Activated T-helper 1 cell treated with anti-CD3 and anti-CD28 coated beads, Interleukin-2, amount 50 U/mL, for 16 hours (primary cell): ENCODE measurements at places on chromosomes 5 and 9.

DNA sequence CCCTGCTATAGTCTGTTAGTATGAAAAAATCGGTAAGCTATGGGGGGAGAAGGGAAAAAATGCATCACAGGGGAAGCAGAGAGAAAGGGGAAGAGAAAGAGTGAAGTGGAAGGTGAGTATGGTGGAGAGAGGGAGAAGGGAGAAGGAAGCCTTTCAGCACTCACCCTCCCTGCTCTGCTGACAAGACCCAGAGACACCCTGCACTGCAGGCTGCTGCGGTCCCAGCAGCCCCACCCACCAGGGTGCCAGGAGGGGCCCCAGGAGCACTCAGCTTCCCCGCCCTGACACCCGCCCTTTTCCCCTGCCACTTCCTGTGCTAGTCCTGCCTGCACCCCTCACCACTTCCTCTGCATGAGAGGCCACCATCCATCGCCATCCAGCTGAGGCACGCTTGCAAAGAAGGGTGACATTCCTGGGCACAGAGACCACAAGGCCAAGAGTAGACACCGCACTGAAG is 12.7 kb downstream of the STK10 start:
- DNase-seq = peak; percentile 86

- DNase-seq = no peak
Observed at GRCh38 chr5:7584749-7585148, 188.8 kb downstream of the ADCY2 start.

GRCh38 chr5:83564069-83564749 is 92.7 kb downstream of the VCAN start:
- DNase-seq = no peak

GRCh38 chr5:102154291-102154690 is 141.8 kb downstream of the SLCO4C1 start:
- no peak for DNase-seq

DNA sequence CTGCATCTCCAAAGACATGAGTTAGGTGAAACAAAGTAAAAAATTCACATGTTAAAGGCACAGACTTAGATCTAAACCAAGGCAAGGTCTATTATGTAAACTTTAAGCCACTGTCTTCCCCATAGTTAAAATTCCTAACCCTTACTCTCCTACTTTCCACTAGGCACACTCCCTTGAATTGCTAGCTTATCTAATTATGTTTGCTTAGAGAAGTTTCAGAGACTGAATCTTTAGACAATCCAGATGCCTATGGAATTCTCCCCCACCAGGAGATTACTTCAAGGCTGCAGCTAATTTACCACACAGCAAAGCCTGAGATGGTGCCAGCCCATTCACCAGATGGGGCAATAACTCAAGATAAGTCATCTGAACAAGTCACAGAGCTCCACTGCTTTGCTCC is 803.1 kb upstream of the COX7C start:
- no peak for DNase-seq

GRCh38 chr9:81182431-81182830 is 506.9 kb downstream of the TLE1 start:
- no peak for DNase-seq

- DNase-seq = no peak
Observed at GRCh38 chr5:40376566-40376965, 303.1 kb upstream of the PTGER4 start.

DNA sequence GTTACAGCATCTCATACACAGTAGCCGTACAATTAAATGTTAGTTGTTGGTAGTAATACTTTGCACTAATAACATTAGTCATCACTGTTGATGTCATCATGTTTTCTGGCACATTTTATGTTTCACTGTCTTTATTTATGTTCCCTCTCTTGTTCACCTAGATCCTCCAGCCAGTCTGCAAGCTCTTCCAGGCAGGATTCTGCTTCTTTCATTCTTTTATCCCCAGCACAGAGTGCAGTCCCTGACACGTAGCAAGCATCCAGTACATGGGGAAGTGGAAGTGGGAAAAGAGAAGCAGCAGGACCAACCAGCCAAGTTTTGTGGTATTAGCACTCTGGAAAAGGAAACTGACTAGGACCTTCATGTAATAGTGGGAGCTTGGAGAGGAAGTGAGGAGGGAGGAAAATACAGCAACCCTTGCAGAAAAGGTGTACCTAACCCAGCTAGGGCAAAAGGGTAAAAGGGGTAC is 89.7 kb upstream of the SLC44A1 start:
- DNase-seq = no peak

DNA sequence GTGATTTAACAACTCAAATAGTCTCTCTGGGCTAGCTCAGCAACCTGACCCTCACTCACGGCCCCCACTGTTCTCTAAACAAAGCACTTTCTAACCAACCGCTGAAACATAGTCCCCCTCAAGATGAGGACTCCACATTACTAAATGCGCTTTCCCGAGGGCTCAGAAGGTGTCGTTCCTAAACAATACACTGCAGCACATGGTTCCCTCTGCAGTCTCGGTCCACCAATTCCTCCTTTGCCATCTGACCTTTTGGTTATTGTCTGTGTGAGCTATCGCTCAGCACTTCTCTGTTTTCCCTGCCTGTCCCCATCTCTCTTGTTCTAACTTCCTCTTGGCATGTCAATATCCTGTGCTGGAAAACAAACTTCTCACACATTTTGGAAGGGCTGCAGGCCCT is 7.2 kb downstream of the EPB41L4A start:
- DNase-seq = no peak

- peak; percentile 11 for DNase-seq
Observed at GRCh38 chr5:110086658-110087388, 397.1 kb downstream of the MAN2A1 start.

DNA sequence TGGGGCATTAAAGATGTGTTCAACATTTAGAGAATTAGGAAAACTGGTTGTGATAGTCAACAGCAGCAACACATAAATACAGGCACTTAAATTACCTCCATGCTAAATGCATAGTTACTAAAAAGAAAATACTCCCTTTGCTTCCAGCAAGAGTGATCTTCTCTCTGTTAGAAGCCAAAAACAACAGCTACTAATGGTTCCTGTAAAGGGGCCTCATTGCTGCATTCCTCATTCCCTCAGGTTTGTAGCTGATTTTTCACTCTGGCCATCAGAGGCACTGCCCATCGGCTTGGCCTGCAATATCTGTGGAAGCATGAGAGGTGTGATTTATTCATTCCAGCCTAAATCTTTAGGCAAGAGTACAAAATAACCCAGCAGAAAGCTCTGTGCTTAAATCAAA is 466.0 kb upstream of the ADAMTS16 start:
- DNase-seq = no peak

DNA sequence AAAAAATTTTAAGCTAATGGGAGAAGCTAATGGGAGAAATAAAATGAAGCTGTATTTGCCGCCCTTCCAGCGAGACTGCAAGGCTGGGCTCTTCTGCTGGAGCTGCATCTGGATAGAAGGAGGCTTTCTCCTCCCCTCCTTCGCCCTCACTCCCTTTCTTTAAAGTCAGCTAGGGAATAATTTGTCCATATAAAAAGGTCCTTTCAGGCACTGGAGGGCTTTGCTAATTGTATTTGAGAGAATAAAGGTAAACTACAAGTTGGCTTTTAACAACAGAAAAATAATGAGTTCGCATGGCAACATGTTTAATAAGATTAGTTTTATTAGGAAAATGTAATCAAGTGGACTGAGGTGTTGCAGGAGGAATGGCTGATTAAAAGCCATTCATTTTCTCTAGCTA is 41.3 kb downstream of the NPR3 start:
- no peak for DNase-seq

GRCh38 chr9:21969011-21969940 is 24.9 kb downstream of the CDKN2A start:
- no peak for DNase-seq

DNA sequence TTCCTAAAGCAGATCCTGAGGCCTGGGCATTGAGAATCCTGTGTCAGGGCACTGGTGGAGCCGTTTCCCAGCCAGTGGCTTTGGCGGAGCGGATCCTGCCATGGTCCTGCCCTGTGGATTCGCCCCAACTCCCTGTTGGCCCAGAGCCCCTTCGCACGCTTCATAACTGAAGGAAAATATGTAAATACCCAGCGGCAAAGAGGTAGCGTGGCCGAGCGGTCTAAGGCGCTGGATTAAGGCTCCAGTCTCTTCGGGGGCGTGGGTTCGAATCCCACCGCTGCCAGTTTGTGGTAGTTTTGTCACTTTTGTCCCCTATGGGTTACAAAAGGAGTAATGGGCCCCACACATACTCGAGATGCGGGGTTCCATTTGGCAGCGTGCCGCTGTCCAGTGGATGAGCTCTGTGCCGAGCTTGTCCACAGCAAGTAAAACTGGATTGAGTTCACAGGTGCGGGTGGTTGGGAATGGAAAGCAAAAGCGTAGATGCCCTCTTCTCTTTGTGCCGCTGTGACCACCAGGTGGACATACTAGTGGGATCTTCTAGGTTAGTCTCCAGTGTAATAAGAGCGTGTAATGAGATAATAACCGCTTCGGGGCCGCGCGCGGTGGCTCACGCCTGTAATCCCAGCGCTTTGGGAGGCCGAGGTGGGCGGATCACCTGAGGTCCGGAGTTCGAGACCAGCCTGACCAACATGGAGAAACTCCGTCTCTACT is 17.3 kb downstream of the TRIM7 start:
- no peak for DNase-seq
